Mesothelial cell of epicardium (in vitro differentiated cells): ENCODE measurements at places on chromosomes 11 and 22. TPM values are rescaled to one million over a fixed set of nuclear protein-coding genes. Genes with fewer than 3 reads are reported as not detected.

The OR51B2 gene
- total RNA-seq = 0.41 to 0.56 TPM in 2 of 3 replicates, not detected in the other

The MICAL3 gene
- 94.2 to 103 TPM (median 95.0 TPM) in 3 replicates for total RNA-seq

DNA sequence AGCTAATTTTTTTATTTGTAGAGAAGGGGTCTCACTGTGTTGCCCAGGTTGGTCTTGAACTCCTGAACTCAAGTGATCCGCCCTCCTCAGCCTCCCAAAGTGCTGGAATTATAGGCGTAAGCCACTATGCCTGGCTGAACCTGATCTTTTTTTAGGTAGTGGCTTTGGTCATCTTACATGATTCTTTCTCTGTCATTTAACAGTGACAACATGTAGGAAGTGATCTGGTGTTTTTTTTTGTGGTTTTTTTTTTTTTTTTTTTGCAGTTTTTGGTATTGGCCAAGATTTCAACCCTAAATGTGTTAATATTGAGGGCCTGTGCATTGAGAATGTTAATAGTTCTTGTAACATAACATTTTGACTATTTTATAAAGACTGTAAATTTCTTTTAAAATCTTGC is 8.0 kb upstream of the FERMT3 start:
- DNase-seq = no peak

DNA sequence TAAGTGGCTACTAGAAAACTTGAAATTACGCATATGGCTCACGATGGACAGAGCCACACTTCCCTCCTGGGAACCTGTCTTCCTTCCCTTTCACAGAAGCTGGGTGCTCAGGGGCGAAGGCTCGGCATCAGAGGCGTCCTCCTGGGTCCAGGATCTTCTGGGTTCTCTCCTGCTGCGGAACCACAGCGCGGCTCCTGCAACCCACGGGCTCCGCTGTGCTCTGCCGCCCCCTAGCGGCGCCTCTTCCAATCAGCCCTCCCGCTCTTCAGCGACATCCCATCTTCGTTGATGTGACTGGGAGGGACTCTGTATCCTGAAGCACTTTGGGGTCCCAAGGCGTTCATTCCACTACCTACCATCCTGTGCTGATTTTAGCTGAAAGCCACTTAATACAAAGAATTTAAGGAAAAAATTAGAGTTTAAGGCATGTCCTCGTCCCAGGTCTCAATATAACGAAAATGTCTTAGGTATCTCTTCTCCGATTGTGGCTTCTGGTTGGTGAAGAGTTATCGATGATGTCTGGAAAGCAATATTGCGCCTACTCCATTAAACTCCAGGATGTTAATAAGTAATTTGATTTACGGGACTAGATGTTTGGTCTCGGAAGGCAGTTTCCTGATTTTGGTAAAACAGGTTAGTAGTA is 14.8 kb upstream of the RPS3 start:
- DNase-seq = peak; percentile 67

DNA sequence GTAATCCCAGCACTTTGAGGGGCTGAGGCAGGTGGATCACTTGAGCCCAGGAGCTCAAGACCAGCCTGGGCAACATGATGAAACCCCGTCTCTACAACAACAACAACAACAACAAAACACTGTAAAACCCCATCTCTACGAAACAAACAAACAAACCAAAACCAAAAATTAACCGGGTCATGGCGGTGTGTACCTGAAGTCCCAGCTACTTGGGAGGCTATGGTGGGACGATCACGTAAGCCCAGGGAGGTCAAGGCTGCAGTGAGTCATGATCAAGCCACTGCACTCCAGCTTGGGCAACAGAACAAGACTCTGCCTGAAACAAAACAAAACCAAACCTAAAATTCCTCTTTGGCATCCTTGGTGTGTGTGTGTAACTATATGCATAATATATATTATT is 7.0 kb upstream of the POLA2 start:
- DNase-seq = no peak

DNA sequence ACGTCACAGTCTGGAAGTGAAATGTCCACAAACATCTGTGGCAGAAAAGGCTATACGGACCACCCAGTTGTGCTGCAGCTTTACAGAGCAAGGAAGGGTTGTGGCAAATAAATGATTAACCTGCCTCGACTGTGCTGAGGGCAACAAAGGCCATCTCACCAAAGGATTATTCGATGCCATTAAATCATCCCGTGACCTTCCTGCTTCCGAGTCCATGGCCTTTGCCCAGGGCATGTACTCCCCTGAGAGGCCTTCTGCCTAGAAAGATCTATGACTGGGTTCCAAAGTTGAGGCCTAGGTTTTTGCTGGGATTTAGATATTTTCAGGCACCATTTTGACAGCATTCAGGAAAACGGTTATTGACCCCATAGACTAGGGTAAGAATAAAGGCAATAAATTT is 9.2 kb downstream of the CDPF1 start:
- no peak for DNase-seq

The VPS51 gene
- total RNA-seq = 95.7 to 114 TPM (median 113 TPM) in 3 replicates

DNA sequence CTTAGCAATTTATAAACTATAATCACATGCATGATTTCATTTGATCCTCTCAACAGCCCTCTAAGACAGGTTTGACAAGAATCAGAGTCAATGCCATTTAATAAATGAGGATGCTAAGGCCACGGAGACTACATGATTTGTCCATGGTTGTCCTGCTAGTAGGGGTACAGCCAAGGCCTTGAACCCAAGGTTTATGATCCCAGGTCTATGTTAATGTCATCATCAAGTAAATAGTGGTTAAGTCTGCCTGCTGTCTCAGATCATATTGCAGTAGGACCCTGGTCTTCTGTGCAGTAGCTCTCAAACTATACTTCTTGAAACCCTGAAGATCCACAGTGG is 17.7 kb upstream of the SYTL2 start:
- DNase-seq = no peak

GRCh38 chr11:27228232-27228905 is 134.6 kb downstream of the CCDC34 start:
- no peak for DNase-seq

DNA sequence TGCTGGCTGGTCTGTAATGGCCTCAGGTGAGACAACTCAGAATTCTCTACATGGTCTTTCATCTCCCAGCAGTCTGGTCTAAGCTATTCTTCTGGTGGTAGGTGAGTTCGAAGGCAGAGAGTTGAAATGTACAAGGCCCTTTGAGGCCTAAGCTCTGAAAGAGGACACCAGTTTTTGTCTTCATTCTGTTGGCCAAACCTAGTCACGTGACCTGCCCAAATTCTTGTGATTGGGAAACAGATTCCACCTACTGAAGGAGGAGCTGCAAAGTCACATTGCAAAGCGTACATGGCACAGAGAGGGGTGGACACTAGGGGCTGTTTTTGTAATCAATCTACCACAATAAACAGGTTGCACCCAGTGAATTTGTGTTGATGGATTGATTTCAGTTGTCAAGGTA is 193.5 kb downstream of the NAV2 start:
- DNase-seq = no peak

The IGSF9B gene
- total RNA-seq = 4.8 to 7.0 TPM (median 5.8 TPM) in 3 replicates

DNA sequence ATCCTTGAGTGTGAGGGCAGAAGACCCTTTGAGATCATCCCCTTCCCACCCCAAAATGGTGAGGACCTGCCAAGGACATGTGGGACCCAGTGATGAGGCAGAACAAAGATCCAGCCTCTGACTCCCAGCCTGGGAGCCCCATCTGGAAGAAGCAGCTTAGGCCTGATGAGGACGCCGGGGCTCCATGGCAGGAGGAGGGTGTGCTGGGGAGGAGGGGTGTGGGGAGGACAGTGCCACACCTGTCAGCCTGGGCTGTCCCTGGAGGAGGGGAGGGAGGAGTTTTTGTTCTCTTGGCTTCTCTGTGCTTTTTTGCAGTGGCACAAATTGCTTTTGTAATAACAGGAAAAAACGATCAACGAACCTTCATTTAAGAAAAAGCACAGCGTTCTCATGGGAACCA is 44.4 kb upstream of the DAGLA start:
- no peak for DNase-seq

DNA sequence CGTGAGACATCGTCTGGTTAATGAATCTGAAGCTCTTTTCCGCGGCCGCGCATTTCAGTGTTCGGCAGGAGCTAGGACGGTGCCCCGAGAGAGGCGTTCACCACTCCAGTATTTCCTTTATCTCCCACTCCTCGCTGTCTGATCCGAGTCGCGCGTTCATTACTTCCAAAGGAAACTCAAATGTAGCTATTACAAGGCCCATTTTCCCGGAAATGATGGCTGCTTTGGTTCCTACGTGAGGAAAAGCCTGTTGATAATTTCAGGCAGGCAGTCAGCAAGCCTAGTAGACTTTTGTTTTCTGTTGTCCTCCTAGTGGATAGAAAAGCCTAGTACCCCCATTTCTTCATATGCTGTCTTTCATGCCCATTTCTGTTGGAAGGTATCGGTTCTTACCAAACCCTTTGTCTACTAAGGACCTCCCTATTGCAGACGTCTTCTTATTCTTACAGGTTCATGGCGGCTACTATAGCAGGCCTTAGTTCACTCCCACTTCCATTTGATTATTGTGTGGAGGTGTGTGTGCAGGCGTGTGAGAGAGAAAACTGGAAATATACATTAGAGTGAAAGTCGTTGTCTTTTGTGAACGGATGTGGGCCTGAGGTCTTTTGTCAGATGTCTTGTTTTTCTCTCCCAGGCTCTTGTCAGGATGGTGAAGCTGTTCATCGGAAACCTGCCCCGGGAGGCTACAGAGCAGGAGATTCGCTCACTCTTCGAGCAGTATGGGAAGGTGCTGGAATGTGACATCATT is 737 bp downstream of the RBM4 start:
- DNase-seq = no peak

GRCh38 chr11:12134236-12134585 is 23.8 kb downstream of the MICAL2 start:
- DNase-seq = no peak
